Stimulated activated CD8-positive, alpha-beta memory T cell treated with anti-CD3 and anti-CD28 coated beads, Interleukin-4, amount 100 ng/mL, for 1 hour (primary cell): ENCODE measurements at places on chromosomes 2 and 18.
A peak's percentile ranks its signal among the peaks of the same experiment; 100 is the strongest.

DNA sequence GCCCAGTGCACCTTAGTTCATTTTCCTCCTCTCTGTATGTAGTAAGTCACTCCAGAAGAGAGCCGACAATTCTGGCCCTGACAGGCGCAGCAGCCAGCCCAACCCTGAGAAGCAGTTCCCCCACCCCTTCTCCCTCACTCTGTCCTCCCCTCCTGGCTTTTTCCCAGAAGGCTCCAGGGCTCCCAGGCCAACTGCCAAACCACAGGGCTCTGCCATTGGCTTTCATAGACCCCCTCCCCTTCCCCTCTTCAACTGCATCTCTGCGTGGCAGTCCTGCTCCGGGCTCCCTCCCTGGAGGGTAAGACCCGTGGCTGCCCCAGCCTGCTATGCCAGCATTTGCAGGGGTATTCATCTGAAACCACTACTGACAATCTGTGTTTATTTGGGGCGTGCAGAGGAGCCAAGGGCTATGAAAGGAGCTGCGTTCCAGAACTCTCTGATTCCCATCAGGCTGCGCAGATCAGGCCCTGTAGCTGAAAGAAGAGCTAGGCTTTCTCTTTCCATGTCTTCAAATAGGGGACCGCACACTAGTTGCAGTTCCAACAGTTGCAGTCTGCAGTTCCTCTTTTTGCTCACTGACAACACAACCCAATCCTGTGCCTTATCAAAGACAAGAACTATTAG lies 388.6 kb upstream of the TNP1 start:
- no peak for DNase-seq

DNA sequence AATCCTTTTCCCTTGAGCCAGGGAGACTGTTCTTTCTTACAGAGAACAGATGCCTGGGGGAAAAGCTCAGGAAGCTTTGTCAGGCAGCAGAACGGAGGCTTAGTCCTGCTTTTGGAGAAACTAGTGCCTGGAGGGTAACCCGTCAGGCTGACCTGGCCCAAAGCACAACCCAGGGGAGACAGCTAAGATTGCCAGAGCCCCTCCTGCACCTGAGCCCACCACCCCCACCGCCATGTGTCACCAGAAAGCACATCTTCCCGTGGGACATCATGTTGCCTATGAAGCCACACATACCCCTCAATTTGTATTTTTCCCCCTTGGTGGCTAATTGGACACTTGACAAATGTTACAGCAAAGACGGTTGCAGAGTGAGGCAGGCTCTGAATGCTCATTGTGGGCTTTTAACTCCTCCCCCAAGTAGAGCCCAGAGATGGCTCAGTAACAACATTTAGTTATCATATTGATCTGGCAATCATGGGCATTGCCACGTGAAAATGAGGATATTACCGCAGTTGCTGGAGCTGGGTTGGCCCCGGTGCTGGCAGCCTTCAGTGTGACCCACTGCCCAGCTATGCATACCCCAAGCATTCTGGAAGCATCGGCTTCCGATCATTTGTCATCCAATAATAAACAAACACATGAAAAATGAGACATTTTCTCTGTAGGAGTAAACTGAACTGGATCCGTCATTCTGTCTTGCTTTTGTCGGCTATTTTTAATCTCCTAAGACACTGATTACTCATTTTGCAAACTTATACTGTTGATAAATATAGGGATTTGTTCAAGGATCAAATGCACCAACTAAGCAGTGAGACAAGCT lies 229.5 kb downstream of the ATAD2B start:
- DNase-seq: no peak

DNA sequence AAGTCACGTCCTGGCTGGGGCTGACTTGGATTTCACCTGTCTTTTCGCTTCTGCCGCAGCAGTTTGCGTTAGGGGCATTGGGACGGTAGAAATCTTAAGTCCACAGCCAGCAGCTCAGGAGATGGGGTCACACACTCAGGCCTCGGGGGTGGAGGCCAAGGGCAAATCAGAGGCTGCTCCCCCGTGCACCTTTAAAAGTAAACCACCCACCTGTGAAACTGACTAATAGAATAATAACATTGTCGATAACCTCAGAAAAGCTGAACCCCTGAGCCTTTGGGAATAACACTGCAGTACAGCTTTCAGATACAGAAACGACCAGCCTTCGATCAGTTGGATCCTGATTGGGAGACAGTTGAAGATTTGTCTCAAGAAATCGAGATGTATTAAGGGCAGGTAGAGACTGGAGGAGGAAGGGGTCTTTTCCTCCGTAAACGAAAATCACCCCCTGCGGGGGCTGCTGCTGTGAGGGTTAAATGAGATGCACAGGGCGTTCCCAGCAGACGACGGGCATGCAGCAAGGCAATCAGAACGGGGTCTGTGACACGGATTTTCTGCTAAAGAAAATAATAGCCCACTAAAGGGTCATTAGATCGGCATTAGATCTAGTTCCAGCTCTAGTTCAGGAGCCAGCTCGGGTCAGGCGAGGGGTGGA lies 16.4 kb upstream of the NFATC1 start:
- DNase-seq: no peak

DNA sequence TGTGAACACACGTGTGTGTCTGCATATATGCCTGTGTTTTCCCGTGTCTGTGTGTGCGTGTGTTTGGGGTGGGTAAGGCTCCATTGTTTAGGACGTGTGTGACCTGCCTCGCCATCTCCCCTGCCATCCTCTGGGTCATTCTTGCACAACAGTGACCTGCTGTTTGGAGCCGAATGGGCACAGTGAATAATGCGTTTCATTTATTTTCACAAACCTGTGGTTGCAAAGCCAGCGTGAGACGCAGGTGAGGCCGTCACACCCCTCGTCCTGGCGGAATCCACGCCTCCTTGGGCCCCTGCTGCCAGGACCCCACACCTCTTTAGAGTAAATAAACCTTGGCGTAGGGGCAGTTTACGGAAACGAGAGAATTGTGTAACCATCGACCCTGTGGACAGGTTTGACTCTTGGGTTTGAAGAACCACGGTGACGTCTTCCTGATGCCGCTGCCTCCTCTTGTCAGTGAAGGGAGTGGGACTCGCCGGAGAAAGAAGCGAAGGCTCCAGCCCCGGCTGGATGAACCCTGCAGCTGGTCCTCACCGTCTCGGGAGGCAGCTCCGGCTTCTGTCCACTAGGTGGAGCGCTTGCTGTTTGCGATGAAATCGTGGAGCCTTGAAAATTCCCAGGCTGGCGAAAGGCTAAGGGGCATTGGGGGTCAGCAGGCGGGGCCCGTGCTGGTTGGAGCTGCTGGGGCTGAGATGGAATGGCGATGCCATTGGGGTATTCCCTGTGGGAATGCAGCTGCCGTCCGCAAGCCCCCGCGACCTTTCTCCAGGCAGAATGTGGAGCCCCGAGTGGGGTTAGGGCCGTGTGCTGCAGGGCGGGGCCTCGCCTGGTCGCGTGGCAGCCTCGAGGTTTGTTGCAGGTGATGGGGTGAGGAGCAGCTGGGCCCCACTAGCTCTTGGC lies 81.1 kb downstream of the RTP5 start:
- DNase-seq: peak; percentile 30

DNA sequence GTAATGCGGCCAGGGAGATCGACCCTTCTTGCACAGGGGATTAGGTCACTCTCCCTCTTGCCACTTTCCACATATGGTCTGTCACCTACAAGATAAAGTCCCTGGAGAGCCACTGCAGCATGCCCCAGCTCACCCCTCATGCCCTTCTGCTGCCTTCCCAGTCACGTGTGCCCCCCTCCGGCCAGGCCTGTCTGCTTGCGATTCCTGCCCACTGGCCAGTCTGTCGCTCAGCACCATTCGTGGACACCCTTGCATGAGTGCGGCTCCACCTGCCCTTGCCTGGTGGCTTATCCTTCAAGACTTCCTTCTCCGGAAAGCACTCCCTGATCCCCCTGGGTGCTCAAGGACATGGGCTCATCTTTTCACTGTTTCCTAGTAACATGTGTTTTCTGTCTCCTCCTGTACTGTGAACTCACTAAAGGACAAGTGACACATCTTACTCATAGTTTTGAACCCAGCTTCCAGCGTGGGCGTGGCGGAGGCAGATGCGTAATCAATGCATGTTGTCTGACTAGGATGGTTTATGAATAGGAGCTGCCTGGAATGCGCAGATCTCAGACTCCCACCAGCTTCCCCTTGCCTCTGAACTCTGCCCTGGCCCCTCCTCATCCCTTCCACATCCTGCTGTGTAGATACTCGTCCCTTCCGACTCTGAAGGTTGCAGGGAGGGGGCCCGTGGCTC lies 7.8 kb upstream of the NT5DC4 start:
- DNase-seq: no peak

- DNase-seq: no peak
Measured at GRCh38 chr2:211793690-211794089, 744.9 kb downstream of the ERBB4 start.

- no peak for DNase-seq
Measured at GRCh38 chr18:22563164-22563583, 145.5 kb upstream of the CTAGE1 start.

DNA sequence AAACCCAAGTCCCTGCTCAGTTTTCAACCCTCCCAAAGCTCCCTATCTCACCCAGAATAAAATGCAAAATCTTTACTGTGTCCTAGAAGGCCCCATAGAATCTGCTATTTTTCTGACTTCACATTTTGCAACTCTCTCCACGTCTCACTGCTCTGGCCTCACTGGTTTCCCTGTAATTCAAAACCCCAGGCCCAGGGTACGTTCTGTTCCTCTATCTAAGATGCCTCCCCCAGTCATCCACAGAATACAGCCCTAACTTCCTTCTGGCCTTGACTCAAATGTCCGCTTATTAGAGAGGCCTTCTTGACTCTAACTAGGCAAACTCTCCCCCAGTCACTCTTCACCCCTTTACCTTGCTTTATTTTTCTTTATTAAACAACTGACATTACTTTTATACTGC lies 42.0 kb downstream of the FAM161A start:
- DNase-seq: no peak

DNA sequence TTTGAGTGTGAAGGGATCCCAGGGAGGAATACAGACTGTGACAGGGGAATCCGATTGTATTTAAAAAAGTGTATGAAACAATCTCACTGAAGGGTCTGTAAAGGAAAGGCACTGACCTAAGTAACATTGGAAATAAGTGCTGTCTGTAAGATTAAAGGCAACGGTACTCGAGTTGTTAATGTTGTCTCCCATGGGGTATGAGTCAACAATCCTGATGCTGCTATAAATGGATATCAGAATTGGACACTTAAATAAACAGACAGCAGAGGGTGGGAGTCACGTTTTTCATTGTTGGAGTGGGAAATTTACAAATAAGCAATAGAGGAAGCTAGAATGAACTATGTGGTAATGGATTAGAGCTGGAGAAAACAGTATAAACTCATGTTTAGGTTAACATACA lies 452.4 kb upstream of the RGPD4 start:
- no peak for DNase-seq

DNA sequence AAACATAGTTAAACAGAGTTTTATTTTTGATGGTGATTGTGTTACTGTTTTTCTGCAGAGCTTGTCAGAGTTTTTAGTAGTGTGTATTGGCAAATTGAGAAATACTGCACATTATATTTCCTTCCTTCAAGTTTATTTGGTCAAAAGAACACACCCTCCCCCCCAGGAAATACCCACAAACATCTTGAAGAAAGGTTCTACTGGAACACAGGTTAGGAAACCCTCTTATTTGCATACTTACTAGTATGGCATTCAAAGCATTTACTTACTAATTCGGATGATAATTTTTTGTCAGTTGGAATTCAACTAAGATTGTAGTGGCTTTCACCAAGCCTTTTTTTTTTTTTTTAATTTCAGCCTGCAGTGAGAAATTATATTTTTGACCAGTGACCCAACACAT lies 9.1 kb downstream of the CAB39 start:
- no peak for DNase-seq

DNA sequence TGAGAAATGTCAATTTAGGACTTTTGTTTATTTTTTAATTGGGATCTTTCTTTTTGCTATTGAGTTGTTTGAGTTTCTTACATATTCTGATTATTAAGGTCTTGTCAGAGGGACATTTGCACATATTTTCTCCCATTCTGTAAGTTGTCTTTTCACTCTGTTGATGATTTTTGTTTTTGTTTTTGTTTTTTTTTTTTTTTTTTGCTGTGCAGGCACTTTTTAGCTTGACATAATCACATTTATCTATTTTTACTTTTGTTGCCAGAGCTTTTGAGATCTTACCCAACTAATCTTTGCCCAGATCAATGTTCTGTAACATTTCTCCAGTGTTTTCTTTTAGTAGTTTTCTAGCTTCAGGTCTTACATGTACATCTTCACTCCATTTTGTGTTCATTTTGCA lies 166.6 kb downstream of the EPHA4 start:
- DNase-seq: no peak

- DNase-seq: no peak
Measured at GRCh38 chr2:128691526-128691925, 372.9 kb upstream of the HS6ST1 start.

DNA sequence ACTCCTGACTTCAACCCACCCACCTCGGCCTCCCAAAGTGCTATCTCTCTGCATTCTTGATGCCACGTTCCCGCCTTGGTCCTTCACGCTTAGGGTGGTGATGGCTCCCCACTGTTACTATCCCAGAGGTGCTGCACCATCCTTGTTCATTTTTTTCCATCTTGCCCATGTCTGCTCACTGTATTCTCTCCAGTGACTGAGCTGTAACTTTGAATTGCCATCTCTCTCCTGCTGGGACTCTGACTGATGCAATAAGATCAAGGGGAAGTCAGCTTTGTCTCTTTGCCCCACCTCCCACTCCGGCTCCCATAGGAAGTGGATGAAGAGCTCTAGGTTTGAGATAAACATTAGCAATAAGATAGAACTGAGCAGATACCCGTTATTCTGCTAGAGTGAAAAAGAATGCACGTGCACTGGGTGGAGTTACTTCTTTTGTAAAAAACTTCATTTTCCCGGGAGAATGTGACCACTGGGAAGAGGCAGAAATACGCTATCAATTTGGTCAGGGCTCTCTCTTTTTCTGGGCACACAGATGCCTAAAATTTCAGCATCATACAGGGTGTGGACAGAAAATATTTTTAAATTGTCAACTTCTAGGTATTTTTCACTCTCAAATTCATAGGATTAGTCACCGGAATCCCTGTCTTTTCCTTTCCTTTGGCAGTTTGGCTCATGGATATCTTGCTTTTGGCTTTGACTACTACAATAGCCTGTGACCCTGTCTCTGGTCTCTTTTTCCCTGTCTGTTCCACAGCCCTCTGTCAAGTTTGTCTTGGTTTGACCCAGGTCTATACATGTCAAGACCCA lies 105.4 kb downstream of the POLR1A start:
- no peak for DNase-seq

- DNase-seq: no peak
Measured at GRCh38 chr18:61891894-61892293, 913 bp downstream of the RNF152 start.

GRCh38 chr2:205700331-205701132 lies 18.2 kb downstream of the NRP2 start:
- DNase-seq: no peak

GRCh38 chr2:236363711-236364277 lies 99.6 kb upstream of the ASB18 start:
- no peak for DNase-seq

- DNase-seq: no peak
Measured at GRCh38 chr18:43651057-43651456, 373.8 kb upstream of the SYT4 start.

DNA sequence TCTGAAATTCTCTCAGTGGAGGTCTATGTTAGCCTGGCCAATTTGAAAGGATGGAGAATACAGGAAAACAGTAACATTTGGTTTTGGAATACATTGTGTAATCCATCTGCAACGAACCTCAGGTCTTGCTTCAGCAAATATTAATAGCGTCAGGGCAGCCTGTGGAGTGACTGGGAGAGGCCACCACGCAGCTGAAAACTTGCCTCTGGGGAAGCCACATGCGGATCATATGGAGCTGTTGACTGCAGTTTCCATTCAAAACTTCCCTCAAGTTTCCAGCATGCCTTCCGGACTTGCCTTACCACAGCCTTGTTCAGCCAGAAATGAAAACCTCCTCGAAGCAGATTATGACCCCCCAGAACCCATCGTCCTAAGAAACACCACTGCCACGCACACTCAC lies 25.7 kb downstream of the BCL11A start:
- DNase-seq: no peak
